ENCODE measurements at places on chromosomes 12 and 14.

- DNase-seq: no peak
These were observed 11.0 kb downstream of the GRIP1 start for GRCh38 chr12:66667906-66668305.

- no peak for DNase-seq
These were observed 8.7 kb upstream of the CCDC60 start for GRCh38 chr12:119325813-119326212.

DNA sequence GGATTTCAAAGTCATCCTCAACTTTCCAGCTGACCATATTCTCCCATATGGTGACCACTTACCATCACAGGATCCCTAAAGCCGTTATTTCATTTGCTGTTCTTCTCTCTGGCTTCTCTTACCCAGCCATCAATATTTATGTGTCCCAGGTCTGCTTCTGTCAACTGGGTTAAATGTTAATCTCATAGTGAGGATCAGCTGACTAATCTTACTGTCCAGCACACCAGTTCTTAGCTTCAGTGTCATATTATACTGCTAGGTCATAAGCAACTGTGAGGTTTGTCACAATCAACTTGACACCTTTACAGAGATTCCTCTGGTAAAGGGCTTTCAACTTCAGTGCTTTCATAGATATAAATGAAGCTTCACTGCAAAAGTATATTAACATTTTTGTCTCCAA lies 294.4 kb downstream of the DIO2 start:
- DNase-seq: no peak

GRCh38 chr12:97758194-97758501 lies 295.5 kb downstream of the RMST start:
- no peak for DNase-seq

DNA sequence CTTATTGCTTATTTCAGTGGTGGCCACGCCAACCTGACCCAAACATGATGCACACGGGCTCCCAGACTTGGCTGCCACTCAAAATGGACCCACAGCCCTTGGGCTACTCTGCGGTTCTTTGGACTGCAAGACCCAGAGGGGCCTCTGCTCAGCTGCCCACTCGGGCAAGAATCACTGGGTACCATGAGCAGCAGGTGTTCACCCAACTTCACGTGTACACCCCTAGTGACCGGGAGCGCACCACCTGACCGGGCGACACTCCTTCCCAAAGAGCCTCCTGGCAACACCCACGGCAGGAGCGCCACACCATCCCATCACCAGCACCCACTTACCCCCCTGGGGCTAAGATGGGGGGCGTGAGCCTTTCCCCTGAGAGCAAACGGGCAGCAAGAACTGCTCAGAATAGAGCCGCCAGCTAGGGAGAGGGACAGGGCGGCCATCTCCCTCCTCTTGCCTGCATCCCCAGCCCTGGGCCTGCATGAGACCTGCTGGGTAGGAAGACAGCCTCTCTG lies 32.0 kb downstream of the CCNK start:
- no peak for DNase-seq
